ENCODE measurements at places on chromosomes 6 and 20.

DNA sequence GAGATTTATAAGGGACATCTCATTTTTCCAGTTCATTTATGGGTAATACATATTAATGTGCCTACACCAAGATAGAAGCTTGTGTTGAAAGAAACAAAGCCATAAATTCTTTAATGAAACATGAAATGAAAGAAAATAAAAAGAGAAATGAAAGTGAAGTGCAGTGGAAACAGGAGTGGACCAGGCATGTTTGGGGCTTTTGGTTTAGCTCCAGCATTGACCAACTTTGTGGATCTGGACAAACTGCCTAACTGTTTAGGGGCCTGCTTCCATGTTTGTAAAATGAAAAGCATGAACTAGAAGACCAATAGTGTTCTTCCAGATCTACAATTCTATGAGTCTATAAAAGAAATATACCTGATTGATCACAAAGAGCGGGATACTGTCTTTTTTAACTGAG is 124.9 kb downstream of the GJA10 start:
- DNase-seq = no peak

DNA sequence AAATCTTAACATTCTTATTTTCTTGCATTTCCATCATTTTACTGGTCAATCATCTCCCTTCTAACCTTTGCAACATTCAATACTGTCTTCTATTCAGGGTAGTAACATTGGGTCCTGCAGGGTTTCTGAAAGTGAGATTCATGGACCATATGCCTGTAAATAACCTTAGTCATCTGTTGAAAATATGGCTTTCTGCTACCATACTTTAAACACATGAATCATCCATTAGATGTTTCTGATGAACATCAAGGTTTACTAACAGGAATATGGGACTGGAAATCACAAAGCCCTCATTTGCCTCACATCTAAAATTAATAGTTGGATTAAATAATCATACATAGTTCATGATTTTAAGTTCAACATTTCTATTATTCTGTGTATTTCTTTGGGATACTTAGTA is 475.9 kb upstream of the MARCKS start:
- DNase-seq = no peak

DNA sequence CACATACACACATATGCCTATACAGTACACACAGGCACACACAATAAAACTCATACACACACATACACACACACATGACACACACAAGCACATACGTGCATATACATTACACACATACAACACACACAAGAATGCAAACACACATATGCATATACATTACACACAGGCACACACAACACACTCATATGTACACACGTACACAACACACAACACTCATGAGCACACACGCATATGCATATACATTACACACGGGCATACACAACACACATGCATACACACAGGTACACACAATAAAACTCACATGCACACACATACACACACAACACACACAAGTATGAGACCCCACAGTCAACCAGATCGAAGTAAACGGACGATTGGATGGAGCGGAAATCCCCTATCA is 238.2 kb downstream of the ERMARD start:
- DNase-seq = no peak

DNA sequence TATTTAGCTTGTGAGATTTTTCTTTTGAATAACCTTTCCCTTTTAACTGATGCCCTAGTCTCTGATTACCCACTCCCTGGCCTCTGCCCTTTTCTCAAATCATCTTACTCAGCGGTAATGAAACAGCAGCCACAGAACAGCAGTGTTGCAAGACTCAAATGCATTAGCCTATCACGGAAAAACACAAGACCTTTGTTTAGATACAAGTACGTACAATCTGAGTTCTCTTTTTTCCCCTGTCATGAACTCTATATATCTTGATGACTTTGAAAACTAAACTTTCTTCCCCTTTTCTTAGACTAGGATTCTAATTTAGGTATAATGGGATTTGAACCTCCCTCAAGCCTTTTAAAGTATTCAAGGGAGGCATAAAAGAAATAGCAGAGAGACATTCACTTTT is 1034.9 kb downstream of the EYS start:
- DNase-seq = no peak

DNA sequence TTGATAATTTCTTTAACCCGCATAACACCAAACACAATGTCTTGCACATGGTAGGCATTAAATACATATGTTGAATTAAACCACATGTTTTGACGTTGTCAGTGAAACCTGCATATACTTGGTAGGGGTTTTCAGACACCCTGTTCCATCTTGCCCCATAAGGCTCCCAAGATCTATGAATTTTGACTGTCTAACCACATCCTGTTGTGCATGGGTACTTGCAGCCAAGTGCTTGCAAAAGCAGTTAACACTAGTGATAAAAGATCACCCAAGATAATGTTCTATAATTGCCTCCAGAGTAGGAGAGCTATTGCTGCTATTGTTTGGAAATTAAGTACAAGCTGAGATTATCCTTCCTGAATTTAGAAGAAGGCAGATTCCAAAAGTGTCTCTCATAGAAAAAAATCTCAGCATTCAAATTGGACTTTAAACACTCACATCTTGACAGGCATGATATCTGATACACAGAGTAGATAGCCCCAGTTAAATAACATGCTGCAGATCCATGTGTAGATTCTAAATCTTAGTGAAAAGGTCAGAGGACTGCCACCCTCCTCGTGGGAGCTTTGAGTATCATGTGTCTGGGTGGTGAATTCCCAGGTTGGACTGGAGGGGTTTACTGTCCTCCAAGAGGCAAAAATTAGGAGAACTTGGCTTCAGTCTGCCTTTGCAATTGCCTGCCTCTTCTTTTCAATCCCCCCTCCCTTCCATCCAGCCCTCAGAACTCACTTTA is 25.8 kb upstream of the CCN6 start:
- DNase-seq = no peak

DNA sequence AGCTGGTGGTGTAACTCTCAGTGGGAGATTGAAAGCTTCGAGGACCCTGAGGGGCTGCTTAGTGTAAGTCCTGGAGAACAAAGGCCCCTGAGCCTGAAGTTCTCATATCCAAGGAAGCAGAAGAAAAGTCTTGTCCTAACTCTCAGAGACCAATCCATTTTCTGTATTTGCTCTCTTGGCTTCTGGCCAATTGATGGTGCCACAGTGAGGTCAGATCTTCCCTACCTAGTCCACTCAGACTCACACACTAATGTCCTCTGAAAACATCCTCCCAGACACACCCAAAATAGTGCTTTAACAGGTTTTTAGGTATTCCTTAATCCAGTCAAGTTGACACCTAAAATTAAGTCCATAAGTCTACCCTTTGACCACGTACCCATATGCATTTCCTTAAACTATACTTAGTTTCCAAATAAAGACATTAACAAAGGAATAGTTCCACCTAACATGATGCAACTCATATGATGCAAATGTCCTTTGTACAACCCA is 29.4 kb downstream of the ZNF292 start:
- no peak for DNase-seq

- peak; percentile 14 for DNase-seq
Observed at GRCh38 chr6:36679043-36679833, 724 bp downstream of the CDKN1A start.

GRCh38 chr6:51027283-51028065 is 208.8 kb downstream of the TFAP2B start:
- no peak for DNase-seq

DNA sequence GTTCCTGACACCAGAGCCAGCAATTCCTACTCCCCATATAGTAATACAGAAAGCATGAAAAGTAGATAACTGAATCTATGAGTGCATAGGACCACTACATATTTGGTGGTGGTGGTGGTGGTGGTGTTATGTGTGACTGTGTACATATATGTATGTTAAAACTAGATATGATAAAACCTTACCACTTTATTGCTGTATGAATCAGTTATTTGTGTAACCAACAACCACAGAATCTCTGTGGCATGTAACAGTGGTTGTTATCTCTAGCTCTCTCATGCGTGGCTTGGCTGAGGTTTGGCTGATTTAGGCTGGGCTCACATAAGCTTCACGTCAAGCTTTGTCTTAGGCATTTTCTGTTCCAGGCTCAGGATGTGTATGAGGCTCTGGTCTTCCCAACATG is 55.7 kb downstream of the PLCB1 start:
- no peak for DNase-seq

- DNase-seq = no peak
Observed at GRCh38 chr6:71049198-71049770, 92.4 kb upstream of the B3GAT2 start.

DNA sequence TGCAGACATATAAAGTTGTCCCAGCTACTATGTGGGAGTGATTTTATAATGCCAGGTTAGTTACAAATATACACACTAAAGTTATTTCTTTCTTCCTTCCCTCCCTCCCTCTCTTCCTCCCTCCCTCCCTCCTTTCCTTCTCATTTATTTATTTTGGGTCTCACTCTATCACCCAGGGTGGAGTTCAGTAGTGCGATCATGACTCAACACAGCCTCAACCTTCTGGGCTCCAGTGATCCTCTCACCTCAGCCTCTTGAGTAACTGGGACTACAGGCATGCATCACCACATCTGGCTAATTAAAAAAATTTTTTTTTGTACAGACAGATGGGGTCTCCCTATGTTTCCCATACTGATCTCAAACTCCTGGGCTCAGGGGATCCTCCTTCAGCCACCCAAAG is 59.2 kb downstream of the PHF20 start:
- no peak for DNase-seq

GRCh38 chr20:4082406-4083097 is 67.2 kb upstream of the RNF24 start:
- no peak for DNase-seq

Data from COR-L47 (cell line).